ENCODE measurements at places on chromosomes 5 and 9.

DNA sequence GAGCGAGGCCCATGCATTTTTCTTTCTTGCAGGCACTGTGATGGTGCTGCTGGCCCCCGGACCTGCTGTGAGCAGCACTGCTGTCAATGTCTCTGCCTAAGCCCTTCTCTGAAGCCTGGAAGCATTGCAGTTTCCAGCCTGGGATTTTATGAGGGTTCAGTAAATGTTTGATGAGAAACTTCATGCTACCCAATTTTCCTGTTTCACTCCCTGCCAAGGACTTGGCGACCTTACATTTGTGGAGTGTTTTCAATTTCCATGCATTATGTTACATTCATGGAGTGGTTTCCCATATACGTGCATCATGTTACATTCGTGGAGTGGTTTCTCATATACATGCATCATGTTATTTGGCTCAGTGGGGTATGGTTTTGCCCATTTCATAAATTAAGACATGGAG, 90.7 kb upstream of the PTCH1 start:
- DNase-seq: no peak

GRCh38 chr9:23438299-23438907, 387.6 kb downstream of the ELAVL2 start:
- no peak for DNase-seq

- DNase-seq: no peak
Measured at GRCh38 chr9:18756712-18757125, 276.3 kb downstream of the SAXO1 start.

- DNase-seq: no peak
Measured at GRCh38 chr5:61586096-61587084, 254.3 kb downstream of the ZSWIM6 start.

GRCh38 chr5:102483736-102484135, 15.1 kb downstream of the SLCO6A1 start:
- peak; percentile 22 for DNase-seq

DNA sequence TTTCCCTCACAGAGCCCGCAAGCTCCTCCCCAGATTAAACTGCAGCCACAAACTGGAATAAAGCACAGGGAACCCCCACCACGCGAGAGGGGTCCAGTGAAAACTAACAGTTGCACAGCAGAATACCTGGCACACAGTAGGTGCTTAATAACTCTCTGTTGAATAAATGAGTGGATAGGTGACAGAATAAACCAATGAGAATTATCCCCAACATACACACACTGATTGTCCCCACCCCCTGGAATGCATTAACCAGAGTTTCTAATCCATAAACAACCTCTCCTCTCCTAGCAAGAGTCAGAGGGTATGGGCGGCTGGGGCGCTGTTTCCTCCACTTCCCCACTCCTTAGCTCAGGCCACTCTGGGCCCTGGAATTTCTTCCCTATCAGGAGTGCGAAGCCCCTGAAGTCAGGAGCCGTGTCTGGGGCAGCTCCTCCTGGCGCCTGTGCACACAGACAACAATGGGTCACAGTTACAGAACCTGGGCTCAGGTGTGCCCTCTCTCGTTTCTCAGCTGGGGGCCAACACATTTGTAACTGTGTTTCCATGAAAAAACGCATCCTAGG, 27.6 kb downstream of the RAPGEF1 start:
- no peak for DNase-seq

GRCh38 chr9:135343837-135344522, 135.6 kb upstream of the PPP1R26 start:
- no peak for DNase-seq

DNA sequence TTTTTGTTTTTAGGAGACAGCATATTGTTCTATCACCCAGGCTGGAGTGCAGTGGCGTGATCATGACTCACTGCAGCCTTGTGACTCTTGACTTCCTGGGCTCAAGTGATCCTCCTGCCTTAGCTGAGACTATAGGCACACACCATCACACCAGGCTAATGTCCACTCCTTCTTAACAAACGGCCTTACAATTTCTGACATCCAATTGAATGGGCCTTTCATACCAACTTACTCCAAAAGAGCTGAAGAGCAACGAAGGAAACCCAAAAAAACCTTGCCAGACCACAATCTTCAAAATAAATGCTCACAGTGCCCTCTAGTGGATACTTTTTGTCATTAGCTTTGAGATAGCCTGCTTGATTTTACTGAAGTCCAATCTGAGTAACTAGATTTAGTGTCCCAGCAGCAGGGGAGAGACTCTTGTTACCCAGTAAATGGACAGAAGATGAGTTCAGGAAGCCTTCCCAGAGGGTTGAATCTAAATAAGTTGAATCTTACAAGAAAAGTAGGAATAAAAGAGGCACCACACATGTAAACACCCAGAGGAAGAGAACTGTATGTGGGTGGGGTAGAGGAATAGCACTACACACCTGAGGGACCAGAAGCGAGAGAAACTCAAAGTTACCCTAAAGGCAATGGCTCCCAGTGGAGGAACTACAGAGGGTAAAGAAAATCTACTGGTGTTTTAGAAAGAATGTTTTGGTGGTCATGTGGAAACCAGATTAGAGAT, 9.3 kb downstream of the ZNF622 start:
- peak; percentile 47 for DNase-seq

- DNase-seq: peak; percentile 83
Measured at GRCh38 chr9:16368237-16369087, 502.0 kb downstream of the BNC2 start.

- no peak for DNase-seq
Measured at GRCh38 chr5:173330338-173331206, 2.4 kb upstream of the STC2 start.

GRCh38 chr5:113230711-113231652, 203.8 kb downstream of the TSSK1B start:
- peak; percentile 81 for DNase-seq

GRCh38 chr9:15271403-15271802, 35.6 kb downstream of the TTC39B start:
- no peak for DNase-seq

DNA sequence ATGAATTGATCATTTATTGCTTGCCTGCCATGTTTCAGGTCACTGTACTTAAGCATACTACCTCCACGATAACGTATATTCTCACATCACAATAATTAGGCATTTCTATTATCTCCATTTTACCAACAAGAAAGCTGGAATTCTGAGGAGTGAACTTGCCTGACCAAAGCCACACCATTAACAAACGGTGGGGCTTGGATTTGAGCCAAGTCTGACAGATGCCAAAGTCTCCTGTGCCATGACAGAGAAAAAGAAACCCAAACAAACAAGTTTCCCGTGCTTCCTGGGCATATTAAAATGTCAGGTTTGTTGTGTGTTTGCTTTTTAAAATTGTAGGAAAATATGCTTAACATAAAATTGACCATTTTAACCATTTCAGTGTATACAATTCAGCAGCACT, 40.8 kb upstream of the KCNV2 start:
- DNase-seq: no peak

- DNase-seq: no peak
Measured at GRCh38 chr9:32596096-32596865, 23.3 kb upstream of the NDUFB6 start.

- peak; percentile 59 for DNase-seq
Measured at GRCh38 chr5:53917095-53917494, 356.7 kb downstream of the NDUFS4 start.

- DNase-seq: no peak
Measured at GRCh38 chr5:179872055-179872827, 13.6 kb upstream of the MRNIP start.

- no peak for DNase-seq
Measured at GRCh38 chr5:77850536-77851175, 74.5 kb upstream of the TBCA start.

DNA sequence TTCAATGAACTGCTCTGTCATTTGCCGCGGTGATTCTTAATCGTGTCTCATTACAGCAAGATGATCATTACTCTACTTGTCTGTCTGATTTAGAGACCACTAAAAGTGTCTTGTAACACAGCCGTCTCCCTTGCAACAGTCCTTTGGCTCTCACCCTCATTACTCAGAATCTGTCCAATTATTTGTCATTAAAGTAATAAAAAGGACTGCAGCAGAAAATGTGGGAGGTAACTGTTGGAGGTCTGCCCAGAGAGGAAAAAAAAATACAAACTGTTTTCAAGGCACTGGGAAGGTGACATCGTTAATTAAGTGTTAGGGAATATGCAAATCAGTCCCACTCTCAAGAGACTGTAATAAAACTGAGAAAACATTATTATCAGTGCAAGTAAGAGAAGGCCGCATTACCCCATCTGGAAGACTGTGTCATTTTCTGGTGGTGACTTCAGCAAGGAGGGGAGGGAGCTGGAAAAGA, 281.0 kb downstream of the RASEF start:
- no peak for DNase-seq

GRCh38 chr9:99350461-99350860, 128.4 kb downstream of the SEC61B start:
- DNase-seq: no peak

- peak; percentile 89 for DNase-seq
Measured at GRCh38 chr9:124818431-124819281, 34.6 kb upstream of the WDR38 start.

GRCh38 chr5:43314724-43315123, 1.5 kb upstream of the HMGCS1 start:
- no peak for DNase-seq

GRCh38 chr5:13865312-13865711, 79.2 kb downstream of the DNAH5 start:
- no peak for DNase-seq

GRCh38 chr9:14424289-14424688, 110.3 kb upstream of the NFIB start:
- DNase-seq: no peak

- peak; percentile 71 for DNase-seq
Measured at GRCh38 chr9:30723656-30724055, 1660.8 kb upstream of the ACO1 start.

DNA sequence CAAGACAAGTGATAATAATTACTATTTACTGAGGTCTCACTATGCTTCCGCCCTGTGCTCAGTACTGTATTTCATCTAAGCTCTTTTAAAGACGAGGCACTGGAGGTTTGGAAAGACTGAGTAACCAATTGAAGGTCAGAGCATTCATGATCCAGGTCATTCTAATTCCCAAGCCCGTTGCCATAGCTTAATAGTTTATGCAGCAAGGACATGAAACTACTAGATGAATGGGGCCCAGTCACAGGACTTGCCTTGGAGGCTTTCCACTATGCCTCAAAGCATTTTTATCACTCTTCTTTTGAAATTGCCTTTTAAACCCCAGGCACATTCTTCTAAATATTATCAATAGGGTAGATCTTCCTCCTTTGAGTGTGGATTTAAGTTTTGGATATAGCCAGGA, 17.2 kb upstream of the NFIB start:
- DNase-seq: no peak

DNA sequence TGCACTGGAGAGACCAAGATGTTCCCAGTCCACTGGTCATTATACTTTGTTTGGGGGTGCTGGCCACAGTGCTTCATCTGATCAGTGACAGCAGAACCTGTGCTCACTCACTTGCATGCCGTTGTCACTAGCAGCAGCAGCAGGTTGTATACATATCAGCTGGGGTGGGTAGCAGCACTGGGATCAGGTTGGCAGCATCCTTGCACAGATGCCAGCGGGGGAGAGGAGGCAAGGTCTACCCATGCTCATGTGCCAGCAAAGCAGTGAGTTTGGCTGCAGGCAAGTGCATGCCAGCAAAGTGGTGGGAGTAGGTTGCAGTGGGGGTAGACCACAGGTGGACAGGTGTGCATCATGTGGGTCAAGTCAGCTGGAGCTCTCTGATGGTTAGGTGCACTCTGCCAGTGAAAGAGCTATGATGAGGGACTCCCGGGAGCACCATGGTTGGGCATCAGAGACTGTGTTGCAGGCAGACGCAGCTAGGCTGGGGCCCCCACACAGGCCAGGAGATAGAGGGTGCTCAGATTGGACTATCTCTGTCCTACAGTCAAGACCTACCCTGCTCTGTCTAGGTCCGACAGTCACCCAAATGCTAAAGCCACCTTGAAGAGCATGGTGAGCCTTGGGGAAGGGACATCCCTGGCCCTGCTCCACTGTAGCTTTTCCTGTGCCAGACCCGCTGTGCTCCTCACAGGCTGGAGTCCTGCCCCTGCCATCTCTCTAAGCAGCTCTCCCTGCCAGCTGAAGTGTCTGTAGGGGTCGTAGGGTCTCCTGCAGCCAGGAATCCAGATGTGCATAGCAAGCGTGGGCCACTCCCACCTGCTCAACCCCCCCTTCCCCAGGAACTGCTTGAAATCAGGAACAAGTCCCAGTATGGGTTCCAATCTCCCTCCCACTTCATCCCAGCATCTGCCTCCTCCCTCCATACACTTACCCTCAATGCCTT, 119.8 kb downstream of the RNF180 start:
- no peak for DNase-seq

GRCh38 chr9:10928372-10928771, 315.6 kb upstream of the PTPRD start:
- no peak for DNase-seq

DNA sequence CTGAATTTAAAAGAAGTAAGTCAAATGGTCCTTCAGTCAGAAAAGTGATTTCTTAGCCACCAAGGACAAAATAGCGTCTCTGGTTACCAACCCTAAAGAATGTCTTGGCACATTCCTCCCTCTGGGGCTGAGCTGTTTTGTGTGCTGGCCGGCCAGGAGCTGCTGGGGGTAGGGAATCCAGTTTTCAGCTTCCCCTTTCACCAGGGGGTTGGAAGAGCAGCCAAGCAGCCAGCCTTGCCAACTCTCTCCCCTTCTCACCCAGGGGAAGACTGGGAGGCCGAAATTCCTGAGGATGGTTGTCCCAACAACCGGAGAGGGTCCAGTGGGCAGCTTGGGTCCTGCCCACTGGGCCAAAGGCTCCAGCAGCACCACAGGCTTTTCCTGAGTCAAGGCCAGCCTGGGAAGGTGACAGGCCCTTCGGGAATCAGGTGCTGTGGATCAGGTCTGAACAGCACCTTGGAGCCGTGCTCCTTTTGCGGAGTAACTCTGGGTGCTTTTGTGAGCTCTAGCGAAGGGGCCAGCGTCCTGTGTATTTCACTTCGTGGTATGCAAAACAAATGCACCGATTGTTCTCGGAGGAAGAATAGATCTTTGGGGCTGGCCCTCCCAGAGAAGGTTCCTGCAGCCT, 4.2 kb downstream of the WWC1 start:
- no peak for DNase-seq

- no peak for DNase-seq
Measured at GRCh38 chr9:91048749-91049148, 247.1 kb downstream of the SYK start.

GRCh38 chr5:130251931-130252330, 347.7 kb downstream of the CHSY3 start:
- DNase-seq: no peak

- DNase-seq: no peak
Measured at GRCh38 chr9:133495327-133496293, 16.7 kb upstream of the SLC2A6 start.
